ENCODE measurements at places on chromosomes 6 and 20.

GRCh38 chr6:87436435-87436834 is 28.7 kb downstream of the CFAP206 start:
- DNase-seq: peak; percentile 34

GRCh38 chr20:45346291-45346718 is 1.9 kb downstream of the SDC4 start:
- no peak for DNase-seq

DNA sequence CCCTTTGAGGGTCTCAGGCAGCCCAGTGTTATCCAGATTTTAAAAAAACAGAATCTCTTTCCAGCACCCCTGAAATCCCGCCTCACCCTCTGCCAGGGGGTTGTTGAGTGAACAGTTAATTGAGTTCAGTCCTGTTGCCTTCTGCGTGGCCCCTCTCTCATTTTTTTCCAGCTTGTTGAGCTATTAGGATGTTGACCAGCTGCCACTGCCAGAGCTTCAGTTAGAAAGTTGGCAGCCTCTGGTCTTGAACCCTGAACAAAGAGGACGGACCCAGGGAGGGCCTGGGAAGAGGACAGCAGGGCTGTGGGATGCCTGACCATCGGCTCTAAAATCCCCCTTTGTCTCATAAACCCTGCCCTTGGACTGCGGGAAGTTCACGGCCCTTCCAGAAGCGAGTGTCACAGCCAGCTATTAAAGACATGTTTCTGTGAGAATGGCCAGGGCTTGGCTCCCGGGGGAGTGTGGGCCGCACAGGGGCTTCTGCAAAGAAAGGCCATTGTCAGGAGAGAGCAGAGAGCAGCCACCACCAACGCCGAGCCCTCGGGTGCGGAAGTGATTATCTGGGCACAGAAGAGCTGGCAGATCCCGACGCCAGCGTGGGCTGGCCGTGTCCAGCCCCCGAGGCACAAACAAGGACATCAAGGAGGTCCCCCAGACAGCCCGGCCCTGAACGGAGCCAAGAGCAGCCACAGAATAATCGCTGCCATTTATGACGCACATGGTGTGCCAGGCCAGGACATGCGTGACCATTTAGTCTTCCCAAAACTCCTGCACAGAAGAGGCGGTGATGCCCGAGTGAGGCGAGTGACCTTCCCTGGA is 189.0 kb downstream of the ANKRD60 start:
- DNase-seq: no peak

GRCh38 chr20:31720486-31721407 is 1.9 kb downstream of the BCL2L1 start:
- DNase-seq: peak; percentile 59

DNA sequence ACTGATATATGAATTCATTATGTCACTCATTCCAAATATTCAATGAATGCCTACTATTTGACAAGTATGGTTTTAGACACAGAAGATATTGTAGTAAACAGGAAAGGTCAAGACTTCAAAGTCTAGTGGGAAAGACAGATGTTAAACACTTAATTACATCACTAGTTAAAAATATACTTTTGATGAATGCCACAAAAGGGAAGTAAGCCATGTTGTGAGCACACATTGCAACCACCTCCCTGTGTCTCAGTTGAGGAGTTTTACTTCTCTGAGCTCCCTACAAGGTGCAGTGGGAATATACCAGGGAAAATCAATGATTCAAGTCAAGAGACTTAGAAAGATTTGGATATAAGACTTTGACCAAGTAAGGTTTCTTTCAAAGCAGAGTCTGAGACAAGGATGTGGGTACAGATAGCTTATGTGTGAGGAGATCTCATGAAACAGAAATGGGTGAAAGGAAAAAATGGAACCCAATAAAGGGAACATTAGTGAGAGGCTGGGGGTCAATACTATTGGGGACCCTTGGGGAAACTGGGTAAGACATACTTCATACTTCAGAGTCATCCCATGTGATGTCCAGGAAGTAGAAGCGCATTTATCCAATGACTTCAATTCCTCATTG is 503.7 kb downstream of the KIF16B start:
- no peak for DNase-seq

DNA sequence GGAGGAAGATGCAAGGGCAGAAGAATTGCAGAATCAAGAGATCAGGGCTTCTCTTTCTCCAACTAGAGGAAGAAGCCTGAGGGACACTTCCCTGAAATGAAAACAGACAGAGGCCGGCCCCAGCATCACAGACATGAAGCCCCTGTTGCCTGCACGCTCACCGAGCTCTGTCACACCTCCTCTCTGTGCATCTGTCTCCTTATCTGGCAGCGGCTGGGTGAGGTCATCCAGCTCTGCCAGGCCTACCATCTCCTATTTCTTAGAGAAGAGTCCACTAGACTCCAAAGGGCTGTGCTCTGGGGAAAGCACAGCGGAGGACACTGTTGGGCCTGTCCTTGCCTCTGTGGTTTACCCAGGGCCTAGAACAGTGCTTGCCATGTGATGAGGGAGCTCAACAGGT is 71.9 kb upstream of the MLN start:
- DNase-seq: no peak

- DNase-seq: no peak
Observed at GRCh38 chr6:148693882-148694484, 52.8 kb upstream of the UST start.

- DNase-seq: no peak
Observed at GRCh38 chr6:109800771-109801170, 109.7 kb downstream of the FIG4 start.

GRCh38 chr6:13371421-13372072 is 43.2 kb upstream of the TBC1D7 start:
- DNase-seq: no peak

GRCh38 chr6:170357812-170358211 is 51.3 kb downstream of the FAM120B start:
- DNase-seq: no peak

DNA sequence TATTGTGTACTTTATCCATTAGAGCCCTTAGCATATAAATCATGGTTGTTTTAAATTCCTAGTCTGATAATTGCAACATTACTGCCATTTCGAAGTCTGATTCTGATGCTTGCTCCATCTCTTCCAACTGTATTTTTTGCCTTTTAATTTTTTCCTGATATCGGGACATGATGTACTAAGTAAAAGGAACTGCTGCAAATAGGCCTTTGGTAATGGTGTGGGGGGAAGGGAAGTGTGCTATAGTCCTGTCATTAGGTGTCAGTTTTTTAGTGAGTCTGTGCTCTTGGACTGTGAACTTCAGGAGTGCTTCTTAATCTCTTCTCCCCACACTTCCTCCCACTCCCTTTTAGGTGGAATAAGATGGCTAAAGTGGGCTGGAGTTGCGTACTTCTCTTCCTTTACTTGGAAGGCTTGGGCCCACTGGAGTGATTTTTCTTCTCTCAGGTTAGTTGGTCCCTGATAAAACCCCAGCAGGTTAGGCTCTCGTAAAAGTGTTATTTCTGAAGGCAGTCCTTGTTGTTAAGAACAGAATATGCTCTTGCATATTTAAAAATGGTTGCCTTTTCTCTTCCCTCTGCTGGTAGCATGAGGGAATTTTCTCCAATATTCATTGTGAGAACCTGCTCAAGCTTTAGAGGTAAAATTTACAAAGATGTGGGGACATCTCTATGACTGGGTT is 18.1 kb downstream of the STXBP5 start:
- no peak for DNase-seq

- no peak for DNase-seq
Observed at GRCh38 chr6:29656798-29657197, at the start of gene MOG. Gene MOG, plus strand, starts transcription at chr6:29657092. Its CDS starts 118 bp downstream, at chr6:29657210.

DNA sequence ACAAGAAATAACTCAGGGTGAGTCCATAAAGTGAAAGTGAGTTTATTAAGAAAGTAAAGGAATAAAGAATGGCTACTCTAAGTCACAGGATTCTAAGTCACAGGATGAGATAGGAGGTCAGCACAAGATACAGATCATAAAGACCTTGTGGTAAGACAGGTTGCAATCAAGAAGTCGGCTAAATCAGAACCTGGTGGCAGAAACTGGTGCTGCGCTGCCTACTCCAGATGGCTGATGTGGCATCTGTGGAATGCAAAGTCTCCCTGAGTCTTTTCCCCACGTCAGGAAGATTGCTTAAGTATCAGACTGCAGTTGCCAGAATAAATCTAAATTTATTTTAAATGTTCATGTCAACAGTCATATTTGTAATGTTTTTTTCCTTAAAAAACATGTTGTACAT is 10.7 kb upstream of the KCNK15 start:
- no peak for DNase-seq

GRCh38 chr6:140653506-140653905 is 1279.1 kb upstream of the CITED2 start:
- DNase-seq: no peak

- DNase-seq: no peak
Observed at GRCh38 chr6:136251394-136251793, 1.3 kb upstream of the MTFR2 start.

DNA sequence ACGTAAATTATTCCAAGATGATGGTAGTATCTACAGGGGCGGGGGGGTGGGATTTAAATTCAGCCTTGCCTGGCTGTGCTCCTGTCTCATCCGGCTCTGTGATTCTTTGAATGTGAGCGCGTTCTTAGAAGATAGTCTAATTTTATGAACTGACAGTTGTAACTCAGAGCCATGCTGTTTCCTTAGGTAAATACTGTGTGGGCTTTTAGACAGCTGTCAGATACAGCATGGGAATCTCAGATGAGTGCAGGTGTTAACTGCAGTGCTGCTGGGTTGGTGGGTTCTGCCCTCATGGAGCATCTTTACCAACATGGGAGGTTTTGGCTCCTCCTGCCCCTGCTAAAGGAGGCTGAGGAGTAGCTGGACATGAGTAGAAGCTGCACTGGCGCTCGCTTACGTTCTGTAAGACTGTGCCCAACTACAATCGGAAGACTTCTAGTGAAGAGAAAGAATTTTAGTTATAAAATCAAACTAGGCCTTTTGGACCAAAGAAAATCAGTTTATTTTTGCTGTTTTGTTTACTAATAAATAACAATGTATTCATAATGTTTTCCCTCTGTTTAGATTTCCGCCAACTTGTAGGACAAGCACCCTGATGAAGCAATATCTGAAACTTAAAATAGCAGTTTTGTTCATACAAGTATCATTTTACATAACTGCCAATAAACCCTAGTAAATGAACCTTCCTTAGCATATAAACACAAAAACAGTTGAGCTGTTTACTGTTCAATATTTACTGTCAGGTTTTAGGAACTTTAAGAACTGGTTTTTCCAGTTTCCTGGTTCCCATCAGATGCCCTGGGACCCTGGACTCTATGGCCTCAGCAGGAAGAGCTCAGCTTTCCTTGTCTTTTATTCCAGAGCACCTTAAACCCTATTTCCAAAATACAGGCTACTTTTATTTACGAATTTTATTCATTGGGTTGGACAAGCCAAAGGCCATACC is 66.1 kb downstream of the FAM120B start:
- no peak for DNase-seq

DNA sequence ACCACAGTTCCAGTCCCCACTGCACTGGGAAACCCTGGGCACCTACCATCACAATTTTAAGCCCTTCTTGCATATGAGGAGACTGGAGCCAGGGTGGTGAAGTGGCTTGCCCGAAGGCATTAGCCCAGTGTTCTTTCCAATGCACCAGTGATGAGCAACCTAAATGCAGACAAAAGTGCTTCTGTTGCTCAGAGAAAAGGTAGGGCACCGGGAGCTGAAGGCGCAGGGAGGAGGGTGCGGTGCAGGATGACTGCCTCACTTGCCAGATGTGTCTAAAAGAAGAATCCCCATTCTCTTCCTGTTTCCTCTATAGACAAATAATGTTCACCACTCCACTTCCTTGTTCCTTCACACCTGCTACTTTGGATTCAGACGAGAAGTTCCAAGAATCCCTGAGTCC is 86.5 kb downstream of the QRSL1 start:
- no peak for DNase-seq

GRCh38 chr6:105109955-105110895 is 69.6 kb downstream of the POPDC3 start:
- no peak for DNase-seq

GRCh38 chr6:89986650-89987074 is 92.4 kb downstream of the GJA10 start:
- DNase-seq: no peak

GRCh38 chr6:16061818-16062217 is 67.1 kb upstream of the MYLIP start:
- DNase-seq: no peak

GRCh38 chr6:160427312-160428068 is 79.3 kb downstream of the SLC22A3 start:
- DNase-seq: no peak

DNA sequence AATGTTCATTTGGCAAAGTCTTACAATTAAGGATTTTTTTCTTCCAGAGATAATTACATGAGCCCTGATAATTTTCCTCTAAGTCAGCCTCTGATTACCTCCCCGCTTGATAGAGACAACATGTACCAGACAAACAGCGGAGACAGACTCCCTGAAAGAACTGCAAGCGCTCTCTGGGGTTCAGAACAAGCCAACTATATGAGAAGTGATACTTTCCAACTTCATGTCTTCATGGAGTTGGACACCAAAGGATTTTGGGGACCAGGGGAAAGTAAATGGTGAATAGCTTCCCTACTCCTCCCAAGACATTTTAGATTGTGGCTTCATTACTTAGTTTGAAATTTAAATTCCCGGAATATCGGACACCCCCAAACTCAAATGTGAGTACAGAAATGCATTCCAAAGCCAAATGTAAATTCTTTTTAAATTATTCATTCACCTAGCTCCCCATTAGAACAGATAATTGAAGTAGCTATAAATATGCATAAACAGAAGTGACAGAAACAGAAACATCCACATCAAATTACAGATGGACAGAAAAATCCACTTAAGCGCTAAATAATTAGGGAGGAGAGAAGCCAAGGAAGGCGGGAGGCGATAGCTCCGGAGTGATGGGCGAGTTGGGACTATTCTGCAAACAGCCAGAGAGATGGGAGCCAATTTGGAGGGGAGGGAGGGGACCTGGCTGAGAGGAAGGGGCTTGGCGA is 129.7 kb upstream of the AKAP12 start:
- DNase-seq: no peak

GRCh38 chr6:134307870-134308269 is 10.0 kb downstream of the SGK1 start:
- no peak for DNase-seq

DNA sequence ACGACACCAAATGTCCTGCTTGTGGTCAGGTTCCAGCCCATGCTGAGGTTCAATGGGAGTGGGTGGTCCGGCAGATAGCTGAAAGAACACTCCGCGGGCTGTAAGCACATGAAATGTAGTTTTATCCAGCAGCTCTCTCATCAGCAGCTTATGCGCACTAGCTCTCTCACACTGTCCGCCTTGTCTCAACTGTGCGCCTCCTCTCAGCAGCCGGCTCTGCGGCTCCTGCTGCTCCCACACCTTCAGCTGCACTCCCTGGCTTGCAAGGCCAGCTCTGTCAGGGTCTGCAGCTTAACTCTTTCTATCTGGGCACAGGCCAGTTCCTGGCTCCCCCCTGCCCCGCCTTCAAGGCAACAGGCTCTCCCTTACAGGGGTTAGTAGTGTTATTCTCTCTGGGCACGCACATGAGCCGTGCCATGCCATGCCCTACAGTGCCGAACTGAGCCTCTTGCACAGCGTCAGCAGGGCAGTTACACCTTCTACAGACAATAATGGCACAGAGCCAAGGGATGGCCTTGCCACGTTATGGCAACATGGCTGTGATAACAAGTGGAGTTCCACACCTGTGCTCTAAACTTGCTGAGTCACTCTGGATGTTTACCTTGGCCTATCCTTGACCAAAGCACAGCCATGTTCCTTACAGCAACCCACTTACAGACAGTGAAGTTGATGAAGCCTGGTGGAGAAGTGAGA is 84.0 kb upstream of the LRFN2 start:
- DNase-seq: no peak

Measured in activated T-cell treated with anti-CD3 and anti-CD28 coated beads, Interleukin-2, amount 50 U/mL, for 48 hours (primary cell).